ELF-1 (cell line): ENCODE measurements at places on chromosomes 16 and 17.

GRCh38 chr17:68675723-68676122 lies 74.6 kb upstream of the FAM20A start:
- DNase-seq = no peak

DNA sequence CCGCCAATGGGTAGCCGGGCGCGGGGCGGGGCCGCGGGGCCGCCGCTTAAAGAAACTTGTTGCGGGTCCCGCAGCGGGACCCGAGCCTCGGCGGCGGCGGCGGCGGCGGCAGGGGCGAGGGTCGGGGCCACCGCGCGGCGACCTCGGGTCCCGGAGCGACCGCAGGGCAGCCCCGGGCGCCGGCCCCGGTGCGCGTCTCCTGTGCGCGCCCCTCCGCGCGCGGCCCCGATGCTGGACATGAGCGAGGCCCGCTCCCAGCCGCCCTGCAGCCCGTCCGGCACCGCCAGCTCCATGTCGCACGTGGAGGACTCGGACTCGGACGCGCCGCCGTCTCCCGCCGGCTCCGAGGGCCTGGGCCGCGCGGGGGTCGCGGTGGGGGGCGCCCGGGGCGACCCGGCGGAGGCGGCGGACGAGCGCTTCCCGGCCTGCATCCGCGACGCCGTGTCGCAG lies at the start of gene SOX8:
TSS of gene SOX8 (plus strand) at position 76 of the 450 bp plus-strand sequence. CDS start at position 229, 153 bp downstream.
- no peak for DNase-seq

GRCh38 chr16:12565423-12565822 lies 238.3 kb downstream of the CPPED1 start:
- DNase-seq = no peak

- no peak for DNase-seq
These were observed 204.5 kb upstream of the CDH8 start for GRCh38 chr16:62240722-62241121.

DNA sequence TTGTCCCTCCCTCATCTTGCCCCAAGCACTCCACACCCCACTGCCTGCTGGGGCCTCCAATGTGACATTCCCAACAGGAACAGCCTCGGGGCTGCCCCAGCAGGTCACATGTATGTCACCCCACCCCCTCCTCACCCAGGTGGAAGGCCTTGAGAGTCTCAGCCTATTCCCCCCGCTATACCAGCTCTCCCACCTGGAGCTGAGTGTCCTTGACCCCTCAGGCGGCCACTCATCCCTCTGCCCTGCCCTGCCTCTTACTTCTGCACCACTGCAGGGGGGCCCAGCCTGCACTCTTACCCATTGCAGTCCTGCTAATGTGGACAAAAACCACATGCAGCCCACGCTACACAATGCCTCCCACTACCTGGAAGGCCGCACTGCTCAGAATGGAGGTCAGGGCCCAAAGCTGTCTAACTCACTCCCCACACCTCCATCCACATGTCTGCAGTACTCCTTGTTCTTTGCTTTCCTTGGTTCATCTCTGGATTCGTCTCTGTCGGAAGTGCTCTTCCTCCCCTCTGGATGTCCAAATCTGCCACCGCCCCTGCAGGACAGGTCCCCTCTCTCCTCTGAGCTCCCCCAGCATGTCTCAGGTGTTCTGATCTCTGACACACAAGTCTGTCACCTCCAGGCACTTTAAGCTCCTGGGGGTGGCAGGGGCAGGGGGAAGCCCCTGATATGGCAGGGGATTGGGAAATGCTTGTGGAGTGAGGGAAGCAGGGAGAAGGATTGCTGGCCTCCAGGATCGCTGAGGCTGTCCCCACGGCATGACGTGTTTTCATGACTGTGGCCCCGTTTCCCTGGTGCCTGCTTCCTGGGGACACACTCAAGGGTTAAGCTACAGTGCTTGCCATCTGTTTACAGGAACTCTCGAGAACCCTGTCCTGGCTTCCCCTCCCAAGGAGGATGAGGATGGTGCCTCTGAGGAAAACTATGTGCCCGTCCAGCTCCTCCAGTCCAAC lies 20.8 kb downstream of the TRPV2 start:
- DNase-seq = no peak

- DNase-seq = peak; percentile 42
These were observed 34.8 kb downstream of the SOST start for GRCh38 chr17:43723697-43724359.

DNA sequence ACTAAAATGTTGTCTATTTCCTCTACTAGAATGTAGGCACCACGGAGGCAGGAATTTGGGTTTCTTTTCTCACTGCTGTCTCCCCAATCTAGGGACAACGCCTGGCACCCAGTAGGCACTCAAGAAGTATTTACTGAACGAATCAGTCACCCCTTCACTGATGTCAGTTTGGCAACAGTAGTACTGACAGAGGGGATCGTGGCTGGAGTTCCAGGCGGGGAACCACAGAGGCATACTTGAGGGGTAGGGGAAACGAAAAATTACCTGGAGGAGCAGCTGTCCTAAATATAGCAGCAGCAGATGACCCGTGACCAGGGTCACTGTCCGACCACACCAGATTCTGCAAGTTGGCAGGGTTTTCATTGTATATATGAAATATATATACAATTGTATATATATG lies 33.3 kb downstream of the TRIM25 start:
- no peak for DNase-seq

DNA sequence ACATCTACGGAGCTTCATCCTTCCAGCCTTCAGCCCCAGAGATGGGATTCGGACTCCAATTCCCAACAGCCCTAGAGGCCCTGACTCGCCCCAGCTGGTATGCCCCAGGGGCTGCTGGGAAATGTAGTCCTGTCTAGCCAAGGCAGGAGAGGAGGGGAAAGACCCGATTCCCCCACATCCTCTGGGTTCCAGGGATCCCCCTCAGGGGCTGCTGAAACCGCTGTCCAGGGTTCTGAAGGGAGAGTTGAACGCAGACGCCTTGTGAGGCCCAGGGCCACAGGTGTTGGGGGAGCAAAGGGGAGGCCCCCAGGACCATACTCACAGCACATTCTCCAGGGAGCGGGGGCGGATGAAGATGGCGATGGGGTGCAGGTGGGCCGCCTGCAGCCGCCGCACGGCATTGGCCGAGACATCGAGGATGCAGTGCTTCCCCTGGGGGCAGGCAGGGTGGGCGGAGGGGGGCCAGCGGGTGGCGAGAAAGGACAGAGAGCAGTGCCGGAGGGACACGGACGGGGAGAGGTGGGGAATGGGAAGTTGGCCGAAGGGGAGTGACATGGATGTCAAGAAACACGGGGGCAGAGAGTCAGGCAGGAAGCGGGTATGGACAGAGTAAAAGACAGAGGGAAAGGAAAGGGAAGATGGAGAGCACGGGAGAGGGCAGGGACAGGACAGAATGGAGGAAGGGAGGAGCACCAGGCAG lies 12.6 kb upstream of the ASGR1 start:
- peak; percentile 64 for DNase-seq

GRCh38 chr16:3879258-3879886 lies 1.1 kb downstream of the CREBBP start:
- no peak for DNase-seq

DNA sequence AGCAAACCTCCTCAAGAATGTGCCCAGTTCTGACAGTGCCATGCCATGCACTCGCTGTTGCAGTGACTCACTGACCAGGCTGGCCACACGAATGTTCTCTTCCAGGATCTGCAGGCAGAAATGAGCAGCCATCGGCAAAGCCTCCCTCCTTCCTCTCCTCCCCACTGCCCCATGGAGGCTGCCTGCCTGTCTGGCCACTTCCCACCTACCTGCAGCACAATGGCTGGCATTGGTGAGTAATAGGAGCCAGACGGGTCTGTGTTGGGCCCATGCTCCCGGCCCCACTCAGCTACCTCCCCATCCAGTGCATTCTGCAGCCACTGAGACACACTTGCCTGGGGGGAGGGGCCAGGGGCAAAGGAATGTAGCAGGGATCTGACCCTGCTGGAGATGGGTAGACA lies 2.8 kb upstream of the MATCAP1 start:
- DNase-seq = peak; percentile 74

DNA sequence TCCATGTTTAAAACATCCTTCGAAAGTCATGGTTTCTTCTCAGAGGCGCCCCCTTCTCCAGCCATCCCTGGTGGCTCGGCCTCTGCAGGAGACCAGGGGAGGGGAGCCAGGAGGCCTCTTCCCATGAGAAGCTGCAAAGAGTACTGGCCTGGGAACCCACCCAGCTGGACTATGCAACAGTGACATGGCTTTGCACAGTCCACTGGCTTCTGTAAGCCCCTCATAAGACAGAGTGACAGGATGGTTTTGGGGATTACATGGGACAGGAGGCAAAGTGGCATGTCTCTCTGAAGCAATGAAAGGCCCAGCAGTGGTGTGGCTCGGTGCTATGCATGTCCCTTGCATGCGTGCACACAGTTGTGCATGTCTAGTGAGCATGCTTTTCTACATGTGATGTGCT lies 99.5 kb downstream of the C16orf78 start:
- DNase-seq = no peak

- no peak for DNase-seq
These were observed 61.5 kb upstream of the BCAR1 start for GRCh38 chr16:75312875-75313274.

DNA sequence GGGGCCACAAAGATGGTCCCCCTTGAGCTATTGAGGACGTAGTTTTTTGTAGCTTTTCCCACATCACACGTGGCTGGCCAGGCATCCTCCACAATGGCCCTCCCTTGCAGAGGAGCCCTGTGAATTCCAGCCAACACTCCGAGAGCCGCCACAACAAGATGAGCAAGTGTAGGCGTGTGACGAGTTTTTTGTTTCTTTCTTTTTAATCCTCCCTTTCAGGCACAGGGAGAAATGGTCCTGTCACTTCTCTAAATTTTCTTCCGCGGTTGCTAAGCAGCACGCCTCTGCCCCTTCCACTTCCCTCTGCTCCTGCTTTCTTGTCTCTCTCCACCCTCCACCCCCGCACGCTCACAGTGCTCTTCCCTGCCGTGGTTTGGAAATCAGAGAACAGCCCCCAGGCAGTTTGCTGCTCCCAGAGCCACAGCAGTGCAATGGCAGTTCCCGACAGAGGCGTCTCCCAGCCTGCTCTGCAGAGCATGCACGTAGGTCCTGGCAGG lies 68.0 kb upstream of the MRTFB start:
- DNase-seq = peak; percentile 94

GRCh38 chr16:78363843-78364555 lies 264.5 kb downstream of the WWOX start:
- DNase-seq = no peak

- DNase-seq = no peak
These were observed 72.6 kb downstream of the LMF1 start for GRCh38 chr16:898216-898615.

- DNase-seq = peak; percentile 77
These were observed 454 bp downstream of the CCDC40 start for GRCh38 chr17:80036715-80037477.

DNA sequence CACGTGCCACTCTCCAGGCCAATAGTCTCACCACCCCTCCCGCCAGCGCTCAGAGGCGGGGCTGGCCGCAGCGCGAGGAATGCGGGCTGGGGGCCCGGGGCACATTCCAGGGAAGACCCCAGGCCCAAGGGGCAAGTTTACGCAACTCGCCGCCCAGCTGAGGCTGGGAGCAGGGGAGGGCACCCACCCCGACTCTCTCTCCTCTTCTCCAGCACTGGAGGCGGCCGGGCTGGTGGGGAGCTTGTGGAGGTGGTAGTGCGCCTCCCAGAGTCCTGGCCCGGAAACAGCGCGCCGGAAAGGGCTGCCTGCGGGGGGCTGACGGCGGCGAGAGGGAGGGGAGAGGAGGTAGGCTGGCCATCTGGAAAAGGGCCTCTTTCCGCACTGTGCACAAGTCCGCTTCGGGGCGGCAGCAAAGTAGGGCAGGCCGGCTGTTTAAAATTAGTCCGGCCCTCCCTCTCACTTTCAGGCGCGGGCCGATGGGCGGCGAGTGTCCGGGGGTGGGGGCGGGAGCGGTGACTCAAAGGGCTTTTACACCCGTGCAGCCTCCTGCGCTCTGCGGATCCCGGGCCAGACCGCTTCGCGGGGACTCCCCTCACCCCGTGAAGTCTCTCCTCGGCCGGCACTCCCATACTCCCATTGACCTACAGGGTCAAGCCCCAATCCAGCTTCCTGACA lies 1.1 kb downstream of the FHOD1 start:
- peak; percentile 93 for DNase-seq

DNA sequence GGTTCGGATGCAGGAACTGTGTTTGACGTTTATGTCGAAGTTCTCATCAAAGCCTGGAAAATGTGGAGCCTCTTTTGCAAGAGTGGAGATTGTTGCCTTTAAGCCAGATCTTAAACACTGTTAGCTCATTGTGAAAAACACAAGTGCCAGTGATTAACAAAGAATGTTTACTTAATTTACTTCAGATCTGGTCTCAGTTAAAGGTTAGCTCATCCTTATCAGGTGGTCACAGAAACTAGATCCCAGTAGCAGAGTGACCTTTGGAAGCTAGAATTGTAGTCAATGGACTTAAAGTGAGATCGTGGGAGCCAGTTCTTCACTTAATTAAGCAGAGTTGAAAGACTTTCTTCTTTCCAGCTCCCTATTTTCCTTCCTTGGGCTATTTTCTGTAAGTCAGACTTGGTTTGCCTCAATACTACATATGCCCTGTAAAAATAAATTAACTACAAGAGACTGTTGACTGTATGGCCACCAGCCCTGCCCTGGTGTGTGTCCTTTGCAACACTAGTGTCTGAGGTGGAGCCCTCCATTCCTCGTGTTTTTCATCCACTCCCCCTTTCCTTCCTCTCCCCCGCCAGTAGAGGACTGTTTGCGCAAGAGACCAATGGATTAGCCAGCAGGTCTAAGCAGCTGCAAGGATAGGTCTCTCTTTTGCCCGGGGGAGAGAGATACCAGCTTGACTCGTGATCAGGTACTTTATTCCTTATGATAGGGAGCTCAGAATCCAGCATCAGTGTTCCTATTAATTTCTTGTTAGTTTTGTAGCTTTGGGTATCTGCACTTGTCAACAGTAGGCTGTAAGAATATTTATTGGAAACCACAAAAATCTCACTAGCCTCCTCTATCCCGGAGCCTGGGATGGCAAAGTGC lies 20.2 kb downstream of the FBXO39 start:
- no peak for DNase-seq

DNA sequence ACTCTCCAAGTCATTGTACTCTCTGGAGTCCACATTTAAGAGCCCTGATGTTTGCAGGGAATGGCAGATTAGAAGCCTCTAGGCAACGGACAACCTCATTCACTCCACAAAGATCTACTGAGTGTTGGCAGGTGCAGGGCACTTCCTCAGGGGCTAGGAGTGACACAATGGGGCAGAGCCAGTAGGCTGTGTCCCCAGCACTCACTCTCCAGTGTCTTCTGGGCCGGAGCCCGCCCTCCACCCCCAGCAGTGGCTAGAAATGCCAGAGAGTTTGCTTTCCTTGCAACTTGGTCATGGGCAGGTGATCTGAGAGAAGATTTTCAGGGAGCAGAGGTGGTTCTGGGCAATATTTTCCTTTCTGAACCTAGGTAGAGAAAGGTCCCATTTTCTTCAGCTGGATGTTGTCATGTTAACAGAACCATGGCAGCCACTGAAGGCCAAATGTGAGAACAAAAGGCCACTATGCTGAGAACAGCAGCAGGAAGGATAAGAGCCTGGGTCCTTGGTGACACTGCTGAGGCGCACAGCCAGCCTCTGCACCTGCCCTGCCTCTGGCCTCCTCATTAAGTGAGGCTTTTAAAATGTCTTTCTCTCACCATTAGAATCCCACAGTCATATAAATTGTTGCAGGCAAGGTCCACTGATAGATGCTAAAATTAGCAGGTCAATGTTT lies 96.2 kb downstream of the USP31 start:
- DNase-seq = no peak

GRCh38 chr17:57431415-57431814 lies 175.1 kb downstream of the MSI2 start:
- DNase-seq = no peak

- DNase-seq = no peak
These were observed 725 bp downstream of the KRTAP16-1 start for GRCh38 chr17:41308251-41308917.

GRCh38 chr16:621526-622105 lies 9.2 kb upstream of the WFIKKN1 start:
- no peak for DNase-seq

- DNase-seq = no peak
These were observed 7.7 kb upstream of the DCTPP1 start for GRCh38 chr16:30437511-30438046.
